ENCODE measurements at places on chromosomes 5 and 9. TPM values are rescaled to one million over a fixed set of nuclear protein-coding genes. Genes with fewer than 3 reads are reported as not detected.
A peak's percentile ranks its signal among the peaks of the same experiment; 100 is the strongest.

DNA sequence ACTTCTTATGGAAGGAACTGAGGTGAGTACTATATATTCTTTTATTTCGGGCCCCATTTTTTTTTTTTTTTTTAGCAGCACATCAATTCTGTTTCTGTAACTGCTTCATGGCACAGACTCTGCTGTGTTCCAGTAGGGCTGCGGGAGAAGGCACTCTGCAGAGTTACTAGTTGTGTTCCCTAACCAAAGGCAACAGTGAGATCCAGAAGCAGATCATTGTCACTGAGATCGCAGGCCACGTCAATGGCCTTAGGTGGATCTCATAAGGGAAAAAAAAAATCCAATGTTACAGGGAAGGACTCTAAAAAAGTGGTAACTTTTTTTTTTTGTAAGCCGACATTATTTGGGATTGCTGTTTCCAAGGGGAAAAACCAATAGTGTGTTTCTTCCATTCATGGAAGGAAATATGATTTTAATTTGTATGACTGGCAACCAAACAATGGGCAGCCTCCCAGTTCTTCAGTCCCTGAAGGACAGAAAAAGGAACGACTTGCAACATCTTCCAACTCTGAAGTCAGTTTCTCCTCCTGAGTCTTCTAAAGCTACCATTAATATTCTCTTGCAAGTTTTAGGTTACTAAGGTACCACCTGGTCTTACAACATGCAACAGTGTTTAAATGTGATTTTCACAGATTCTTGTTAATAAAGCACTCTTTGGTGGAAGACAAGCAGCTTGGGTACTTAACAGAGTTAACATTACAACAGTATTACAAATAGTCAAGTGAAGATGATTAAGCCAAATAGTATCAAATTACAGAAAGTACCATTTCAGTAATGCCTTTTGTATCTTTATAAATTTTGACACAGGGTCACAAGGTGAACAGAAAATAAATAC is 52.8 kb downstream of the HABP4 start:
- H3K4me1 ChIP-seq, result no peaks in the 10 kb centered on the region
- H3K27ac ChIP-seq, result no peak overlapping the region
- no peak for DNase-seq

DNA sequence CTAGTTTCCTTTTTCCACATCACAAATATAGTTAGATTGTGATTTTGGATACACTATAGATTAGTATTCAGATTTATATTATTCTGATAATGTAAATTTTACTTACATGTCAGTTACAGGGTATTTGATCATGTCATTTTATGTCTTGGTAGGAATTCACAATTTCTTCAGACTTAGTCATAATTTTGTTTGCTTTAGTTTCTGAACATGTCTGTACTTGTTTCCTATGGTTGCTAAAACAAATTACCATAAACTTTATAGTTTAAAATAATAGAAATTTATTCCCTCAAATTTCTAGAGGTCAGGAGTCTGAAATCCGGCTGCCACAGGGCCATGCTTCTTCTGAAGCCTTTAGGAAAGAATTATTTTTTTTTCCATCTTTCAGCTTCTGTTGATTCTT is 1817.2 kb upstream of the CDH9 start:
- H3K36me3 ChIP-seq, result no peaks in the 10 kb centered on the region
- no peak for DNase-seq

DNA sequence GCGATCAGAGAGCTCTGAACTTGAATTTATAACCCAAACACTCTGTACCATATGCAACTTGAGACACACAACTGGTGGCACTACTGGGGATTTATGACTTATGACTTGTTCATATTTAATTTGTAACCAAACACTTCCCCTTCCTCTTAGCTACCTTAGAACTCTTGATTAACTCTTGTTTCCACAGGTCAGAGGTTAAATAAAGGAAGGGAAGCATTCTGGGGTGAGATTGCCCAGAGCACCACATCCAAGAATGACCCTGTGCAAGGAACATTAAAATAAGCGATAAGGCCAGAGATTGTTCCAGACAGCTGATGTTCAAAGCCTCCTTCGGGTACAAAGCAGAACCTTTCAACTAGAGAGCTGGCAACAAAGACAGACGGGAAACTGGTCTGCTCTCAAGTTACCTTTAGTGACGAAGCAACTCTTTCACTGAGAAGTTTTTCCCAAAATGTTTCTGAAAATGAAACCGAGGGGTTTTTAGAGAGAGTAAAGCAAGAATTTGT is 242.6 kb downstream of the DENND1A start:
- H3K4me1 ChIP-seq, result no peaks in the 10 kb centered on the region
- no peak for DNase-seq
- no peaks in the 10 kb centered on the region for H3K27me3 ChIP-seq
- H3K27ac ChIP-seq, result no peak overlapping the region

- H3K27ac ChIP-seq, result no peak overlapping the region
- peaks cover 65% of the 10 kb centered on the region for H3K36me3 ChIP-seq
- no peaks in the 10 kb centered on the region for H3K4me1 ChIP-seq
- H3K4me3 ChIP-seq, result no peak overlapping the region
Observed at GRCh38 chr9:120775859-120776258, 17.4 kb downstream of the FBXW2 start.

DNA sequence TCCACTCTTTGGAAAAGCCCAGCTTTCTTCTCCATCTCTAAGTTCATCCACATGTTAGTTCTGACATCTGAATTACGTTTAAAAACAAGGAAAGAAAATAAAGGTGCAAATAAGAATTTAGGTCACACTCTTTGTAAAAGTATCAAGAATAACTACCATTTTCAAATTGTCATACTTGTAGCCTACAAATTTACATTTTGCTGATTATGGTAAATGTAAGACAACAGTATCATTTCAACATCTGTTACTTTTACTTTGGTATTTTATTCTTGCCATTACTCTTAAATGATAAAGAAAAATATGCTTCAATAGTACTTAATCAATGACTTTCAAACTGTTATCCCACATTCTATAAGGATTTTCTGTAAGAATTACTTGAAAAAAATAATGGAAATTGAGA is 9.8 kb upstream of the PURA start:
- H3K4me3 ChIP-seq, result no peak overlapping the region
- H3K27ac ChIP-seq, result no peak overlapping the region
- H3K4me1 ChIP-seq, result no peaks in the 10 kb centered on the region
- peaks cover 21% of the 10 kb centered on the region for H3K27me3 ChIP-seq

DNA sequence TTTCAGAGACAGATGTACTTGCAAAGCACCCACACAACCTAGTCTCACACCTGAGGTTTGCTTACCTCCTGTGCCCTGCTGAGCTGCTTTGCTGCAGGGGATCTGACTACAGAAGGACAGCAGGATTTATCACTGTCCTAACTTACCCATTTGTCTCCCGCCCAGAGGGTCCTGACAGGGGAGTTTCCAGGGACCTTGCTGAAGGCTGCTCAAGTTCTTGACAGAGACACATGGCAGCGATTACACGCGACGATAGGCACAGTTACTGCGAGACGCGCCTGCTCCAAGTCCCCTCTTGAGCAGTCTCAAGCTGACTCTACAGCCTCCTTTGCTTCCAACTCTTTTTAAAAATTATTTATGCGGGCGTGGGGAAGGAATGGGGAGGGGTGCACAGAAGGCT is 24.6 kb upstream of the GALNT10 start:
- peaks cover 9% of the 10 kb centered on the region for H3K4me1 ChIP-seq
- no peak overlapping the region for H3K27ac ChIP-seq
- H3K27me3 ChIP-seq, result no peaks in the 10 kb centered on the region
- peak; percentile 46 for DNase-seq
- peak overlapping the region; percentile 31 for H3K4me3 ChIP-seq

- peaks cover 35% of the 10 kb centered on the region for H3K27me3 ChIP-seq
- peaks cover 3% of the 10 kb centered on the region for H3K4me1 ChIP-seq
- no peak overlapping the region for H3K27ac ChIP-seq
- no peaks in the 10 kb centered on the region for H3K36me3 ChIP-seq
- peak; percentile 95 for DNase-seq
Observed at GRCh38 chr9:128412120-128412790, 8.4 kb upstream of the CERCAM start.

DNA sequence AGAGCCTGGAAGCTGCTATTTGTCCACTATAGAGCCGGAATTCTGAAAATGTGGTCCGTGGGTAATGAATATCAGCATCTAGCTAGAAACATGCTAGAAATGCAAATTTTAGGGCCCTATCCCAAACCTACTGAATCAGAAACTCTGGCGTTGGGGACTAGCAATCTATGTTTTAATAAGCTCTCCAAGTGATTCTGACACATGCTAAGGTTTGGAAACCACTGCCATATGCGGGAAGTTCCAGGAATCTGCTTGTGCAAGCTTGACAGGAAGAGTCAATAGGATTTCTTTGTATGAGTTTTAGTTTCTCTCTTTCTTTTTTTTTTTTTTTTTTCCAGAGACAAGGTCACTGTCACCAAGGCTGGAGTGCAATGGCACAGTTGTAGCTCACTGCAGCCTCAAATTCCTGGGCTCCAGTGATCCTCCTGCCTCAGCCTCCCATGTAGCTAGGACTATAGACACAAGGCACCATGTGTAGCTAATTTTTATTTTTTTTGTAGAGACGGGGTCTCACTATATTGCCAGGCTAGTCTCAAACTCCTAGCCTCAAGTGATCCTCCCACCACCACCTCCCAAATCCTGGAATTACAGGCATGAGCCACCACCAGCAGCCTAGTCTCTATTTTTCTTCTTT is 26.4 kb upstream of the CARNMT1 start:
- H3K36me3 ChIP-seq, result peaks cover 7% of the 10 kb centered on the region
- no peak overlapping the region for H3K4me3 ChIP-seq
- DNase-seq, result no peak

DNA sequence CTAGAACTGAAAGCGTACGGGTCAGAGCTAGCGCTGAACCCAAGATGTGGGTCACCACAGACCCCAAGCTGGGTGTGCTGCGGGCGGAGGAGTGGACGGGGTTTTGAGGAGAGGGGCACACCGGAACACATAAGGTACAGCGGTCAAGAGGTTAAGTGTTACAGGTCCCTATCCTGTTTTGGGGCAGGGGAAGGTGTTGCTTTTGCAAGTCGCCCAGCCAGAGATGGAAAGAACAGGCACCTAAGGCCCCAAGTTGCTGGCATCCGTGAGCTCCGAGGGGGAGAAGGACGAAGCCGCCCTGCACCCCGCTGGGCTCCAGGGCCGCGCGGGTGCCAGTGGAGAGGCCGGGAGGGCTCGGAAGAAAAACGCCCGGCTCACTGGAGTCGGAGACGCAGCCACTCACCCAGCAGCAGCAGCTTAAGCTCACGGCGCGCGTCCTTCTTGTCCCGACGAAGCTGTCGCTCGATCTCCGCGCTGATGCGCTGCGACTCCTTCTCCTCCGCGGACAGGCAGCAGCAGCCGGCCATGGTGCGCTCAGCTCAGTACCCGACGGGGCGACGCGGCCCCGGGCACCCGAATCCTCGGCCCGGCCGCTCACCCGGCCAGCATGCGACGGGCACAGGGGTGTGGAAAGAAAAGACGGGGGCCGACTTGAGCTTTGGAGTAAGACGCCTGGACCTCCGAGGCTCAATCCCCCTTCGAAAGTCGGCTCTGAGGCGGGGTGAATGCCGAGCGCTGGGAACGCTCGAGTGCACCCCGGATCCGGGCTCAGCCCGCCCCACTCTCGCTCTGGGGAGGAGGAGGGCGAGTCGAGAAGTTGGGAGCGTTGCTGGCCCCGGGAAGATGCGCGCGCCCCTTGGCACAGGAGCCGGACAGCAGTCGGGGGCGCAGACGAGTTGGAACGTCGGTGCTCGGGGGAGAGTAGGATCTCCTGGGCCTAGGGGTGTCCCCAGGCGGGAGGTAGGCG is 572 bp downstream of the GNA14 start:
- DNase-seq, result peak; percentile 64
- H3K27ac ChIP-seq, result no peak overlapping the region
- no peaks in the 10 kb centered on the region for H3K27me3 ChIP-seq
- H3K36me3 ChIP-seq, result no peaks in the 10 kb centered on the region
- peaks cover 2% of the 10 kb centered on the region for H3K4me1 ChIP-seq

- H3K27ac ChIP-seq, result no peak overlapping the region
- H3K4me1 ChIP-seq, result no peaks in the 10 kb centered on the region
- no peaks in the 10 kb centered on the region for H3K27me3 ChIP-seq
- no peaks in the 10 kb centered on the region for H3K36me3 ChIP-seq
- H3K4me3 ChIP-seq, result no peak overlapping the region
- DNase-seq, result no peak
Observed at GRCh38 chr5:72645064-72645846, 138.0 kb upstream of the ZNF366 start.

- no peaks in the 10 kb centered on the region for H3K27me3 ChIP-seq
- H3K4me3 ChIP-seq, result no peak overlapping the region
- H3K36me3 ChIP-seq, result no peaks in the 10 kb centered on the region
- H3K27ac ChIP-seq, result no peak overlapping the region
- DNase-seq, result no peak
Observed at GRCh38 chr5:31084871-31085270, 108.6 kb upstream of the CDH6 start.

GRCh38 chr5:74582853-74583252 is 57.7 kb downstream of the ENC1 start:
- DNase-seq, result no peak
- no peaks in the 10 kb centered on the region for H3K36me3 ChIP-seq
- no peaks in the 10 kb centered on the region for H3K27me3 ChIP-seq
- peaks cover 8% of the 10 kb centered on the region for H3K4me1 ChIP-seq
- no peak overlapping the region for H3K4me3 ChIP-seq
- no peak overlapping the region for H3K27ac ChIP-seq

DNA sequence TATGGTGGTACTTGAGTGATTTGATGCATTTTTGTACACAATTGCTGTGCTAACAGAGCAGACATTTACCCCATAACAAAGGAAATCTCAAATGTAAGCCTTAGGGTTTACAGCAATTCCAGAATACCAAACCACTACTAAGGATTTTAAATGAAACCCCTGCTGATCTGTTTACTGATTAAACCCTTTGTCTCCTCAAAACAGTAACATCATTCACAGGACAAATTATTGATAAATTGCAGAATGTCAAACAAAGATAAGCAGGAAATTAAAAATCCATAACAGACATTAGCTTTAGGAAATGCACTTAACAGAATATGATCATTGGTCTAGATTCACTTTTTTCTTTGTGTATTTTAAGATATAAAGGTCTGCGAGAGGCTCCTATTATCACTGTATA is 1016.4 kb upstream of the DMAC1 start:
- H3K27ac ChIP-seq, result no peak overlapping the region
- DNase-seq, result no peak
- H3K4me1 ChIP-seq, result no peaks in the 10 kb centered on the region
- no peaks in the 10 kb centered on the region for H3K27me3 ChIP-seq
- H3K36me3 ChIP-seq, result no peaks in the 10 kb centered on the region
- no peak overlapping the region for H3K4me3 ChIP-seq

- H3K36me3 ChIP-seq, result no peaks in the 10 kb centered on the region
- H3K4me3 ChIP-seq, result no peak overlapping the region
- H3K4me1 ChIP-seq, result no peaks in the 10 kb centered on the region
- H3K27me3 ChIP-seq, result no peaks in the 10 kb centered on the region
- H3K27ac ChIP-seq, result no peak overlapping the region
Observed at GRCh38 chr5:103389846-103390245, 131.3 kb downstream of the MACIR start.

GRCh38 chr9:136881691-136882108 is 4.6 kb upstream of the TRAF2 start:
- no peaks in the 10 kb centered on the region for H3K27me3 ChIP-seq
- H3K4me3 ChIP-seq, result no peak overlapping the region
- DNase-seq, result no peak
- H3K36me3 ChIP-seq, result no peaks in the 10 kb centered on the region
- H3K27ac ChIP-seq, result no peak overlapping the region

GRCh38 chr9:116504893-116505480 is 182.1 kb upstream of the TRIM32 start:
- H3K4me1 ChIP-seq, result no peaks in the 10 kb centered on the region
- no peak overlapping the region for H3K27ac ChIP-seq
- H3K36me3 ChIP-seq, result no peaks in the 10 kb centered on the region

The ZFP37 gene
- total RNA-seq, result 4.8 TPM

The SHISAL2B gene
- total RNA-seq, result 5.0 TPM

The KCNMB1 gene
- 0.22 TPM for total RNA-seq

The ACTBL2 gene
- not detected for total RNA-seq

The RGMB gene
- 19.3 TPM for total RNA-seq

The APBA1 gene
- 1.7 TPM for total RNA-seq

The C1QTNF2 gene
- total RNA-seq, result 0.53 TPM

The ERP44 gene
- 15.4 TPM for total RNA-seq

The IL9 gene
- not detected for total RNA-seq

The PHF19 gene
- 66.7 TPM for total RNA-seq

The GDF9 gene
- total RNA-seq, result 0.24 TPM

The TAL2 gene
- total RNA-seq, result 1.1 TPM

Data from H9 (cell line).